ENCODE measurements at places on chromosomes 4 and X.
A peak's percentile ranks its signal among the peaks of the same experiment; 100 is the strongest.

GRCh38 chr4:62156205-62156604 is 956.1 kb downstream of the ADGRL3 start:
- no peak for DNase-seq

- no peak for DNase-seq
Measured at GRCh38 chr4:6009452-6009851, 8.8 kb downstream of the C4orf50 start.

GRCh38 chr4:182700362-182701160 is 216.6 kb downstream of the DCTD start:
- no peak for DNase-seq

GRCh38 chr4:32147446-32148085 is 1427.4 kb downstream of the PCDH7 start:
- no peak for DNase-seq

GRCh38 chrX:24876530-24877287 is 139.1 kb downstream of the ARX start:
- DNase-seq: no peak

DNA sequence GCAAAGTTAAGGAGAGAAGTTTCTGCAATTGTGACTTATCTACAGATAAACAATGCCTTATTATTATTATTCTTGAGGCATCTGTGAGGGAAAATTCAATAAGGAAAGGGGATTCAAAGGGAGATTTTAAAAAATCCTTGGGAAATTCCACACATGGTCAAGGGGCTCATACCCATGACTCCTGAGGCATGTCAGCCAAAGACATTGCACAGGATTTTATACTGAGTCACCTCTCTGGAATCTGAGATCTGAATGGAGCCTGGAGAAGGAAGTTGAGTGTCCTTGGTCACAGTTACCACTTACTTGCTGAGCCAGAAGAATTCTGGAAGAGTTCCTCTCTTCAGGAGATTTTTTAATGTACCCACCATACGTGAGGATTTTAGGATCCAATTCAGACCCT is 14.4 kb upstream of the CXCL8 start:
- DNase-seq: no peak

DNA sequence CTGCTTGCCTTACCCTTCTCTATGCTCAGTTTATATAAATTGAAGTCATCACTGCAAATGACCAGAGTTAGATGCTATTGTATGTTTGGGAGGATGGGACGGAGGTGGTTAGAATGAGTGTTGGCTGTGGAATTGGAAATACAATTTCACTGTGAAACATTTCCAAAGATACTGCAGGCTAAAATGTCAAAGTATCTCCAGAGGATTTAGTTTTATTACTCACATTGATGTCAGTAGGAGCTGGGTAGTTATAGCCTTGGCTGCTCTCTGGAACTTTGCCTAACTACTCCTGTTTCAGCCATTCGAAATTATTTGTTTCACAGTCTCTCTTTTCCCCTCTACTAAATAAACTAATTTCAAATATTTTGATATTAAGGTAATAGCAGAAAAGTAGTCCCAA is 92.6 kb upstream of the PPP3CA start:
- no peak for DNase-seq

- no peak for DNase-seq
Measured at GRCh38 chr4:153154007-153154975, 50.0 kb upstream of the TRIM2 start.

DNA sequence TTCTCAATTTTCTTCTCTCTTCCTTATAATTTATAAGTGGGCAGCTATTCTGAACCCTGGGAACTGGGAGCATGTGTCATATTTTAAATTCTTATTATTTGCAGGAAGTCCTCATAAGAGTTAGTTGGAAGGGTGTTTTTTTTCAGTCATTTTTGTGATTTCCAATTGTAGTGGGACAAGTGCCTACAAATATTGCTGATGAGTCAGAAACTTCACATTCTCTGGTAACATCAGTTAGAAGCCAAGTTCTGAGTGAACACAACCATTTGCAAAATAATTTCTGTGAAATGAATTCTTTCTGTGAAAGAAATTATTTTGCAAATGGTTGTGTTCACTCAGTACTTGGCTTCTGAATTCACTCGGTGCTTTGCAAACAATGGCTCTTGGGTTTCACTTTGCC is 20.8 kb upstream of the NWD2 start:
- DNase-seq: no peak

- DNase-seq: no peak
Measured at GRCh38 chr4:158666892-158667291, 4.8 kb downstream of the C4orf46 start.

DNA sequence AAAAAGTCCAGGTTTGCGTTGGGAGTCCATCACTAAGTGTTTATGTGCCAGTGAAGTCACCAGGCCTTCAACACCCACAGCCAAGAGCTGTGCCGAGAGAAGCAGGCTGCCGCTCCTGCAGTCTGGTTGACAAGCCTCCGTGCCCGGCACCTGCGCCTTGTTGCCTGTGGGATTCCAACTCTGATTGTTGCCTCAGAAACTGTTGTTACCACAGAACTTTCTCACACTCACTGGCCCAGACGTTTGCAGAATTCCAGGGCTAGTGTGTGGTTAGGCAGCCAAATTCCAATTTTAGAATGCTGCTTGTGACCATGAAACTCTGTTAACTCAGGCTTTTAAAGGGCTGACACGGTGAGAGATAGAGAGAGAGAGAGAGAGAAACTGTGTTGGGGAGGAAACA is 119.5 kb upstream of the LIMCH1 start:
- no peak for DNase-seq

GRCh38 chrX:84205276-84205675 is 17.3 kb upstream of the RPS6KA6 start:
- DNase-seq: no peak

GRCh38 chrX:38578167-38578566 is 16.8 kb downstream of the TSPAN7 start:
- DNase-seq: no peak

DNA sequence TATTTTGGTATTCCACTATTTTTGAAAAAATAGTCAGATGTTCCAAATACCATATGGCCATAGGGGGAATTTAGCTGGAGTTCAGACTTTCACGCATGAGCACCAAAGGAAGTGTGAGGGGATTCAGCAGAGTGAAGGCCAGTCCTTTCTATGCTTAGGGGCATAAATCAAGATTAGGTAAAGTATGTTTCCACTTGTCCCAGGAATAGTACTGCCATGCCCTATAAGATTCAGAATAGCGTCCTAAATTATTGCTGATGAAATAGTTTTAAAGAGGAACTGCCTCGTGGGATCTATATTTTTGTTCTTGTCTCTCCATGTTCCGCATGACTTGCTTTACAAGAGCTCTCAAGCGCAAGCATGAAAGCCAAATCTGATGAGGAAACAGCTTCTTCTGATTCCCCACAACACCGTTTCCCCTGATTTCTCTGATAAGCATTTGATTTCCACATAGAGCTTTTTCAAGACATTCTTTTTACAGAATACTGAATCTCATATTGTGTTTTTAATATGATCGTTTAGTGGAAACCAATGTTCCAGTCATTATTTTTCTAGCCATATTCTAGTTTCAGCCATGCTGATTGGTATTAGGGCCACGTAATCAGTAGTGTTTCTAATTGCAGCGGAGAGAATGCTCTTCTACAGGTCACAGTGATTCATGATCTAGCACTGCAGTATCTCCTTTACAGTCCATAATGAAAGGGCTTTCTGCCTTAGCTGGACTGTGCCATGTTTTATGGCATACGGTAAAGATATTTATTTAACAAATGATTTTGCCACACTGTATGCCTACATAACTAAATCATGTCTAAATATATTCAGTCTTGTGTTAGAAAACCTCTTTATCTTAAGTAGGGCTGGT is 492.3 kb downstream of the CENPC start:
- DNase-seq: no peak

GRCh38 chrX:110412971-110413726 is 54.5 kb downstream of the RTL9 start:
- DNase-seq: peak; percentile 19

DNA sequence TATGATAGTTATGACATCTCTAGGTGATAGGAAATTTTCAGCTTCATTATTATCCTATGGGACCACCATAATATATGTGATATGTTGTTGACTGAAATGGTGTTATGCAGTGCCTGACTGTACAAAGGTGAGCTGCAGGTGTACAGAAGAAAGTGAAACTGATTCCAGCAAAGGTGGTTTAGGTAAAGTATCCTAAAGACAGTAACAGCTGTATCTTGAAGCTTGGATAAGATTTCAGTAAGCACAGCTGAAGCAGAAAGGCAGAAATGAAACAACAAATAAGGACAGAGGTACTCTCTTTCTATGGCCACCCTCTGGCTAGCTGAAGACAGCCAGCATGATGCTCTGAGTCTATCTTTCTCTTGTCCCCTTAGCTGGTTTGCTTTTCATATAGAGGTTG is 30.0 kb upstream of the PGK1 start:
- DNase-seq: no peak

GRCh38 chrX:131477498-131477897 is 66.4 kb upstream of the OR13H1 start:
- no peak for DNase-seq

- no peak for DNase-seq
Measured at GRCh38 chr4:17276776-17277175, 235.1 kb downstream of the QDPR start.

GRCh38 chr4:128452415-128452814 is 164.8 kb upstream of the PGRMC2 start:
- DNase-seq: no peak

GRCh38 chr4:141810712-141811375 is 174.5 kb downstream of the IL15 start:
- no peak for DNase-seq
